Myometrial cell (primary cell): ENCODE measurements at places on chromosomes 11 and 22. TPM values are rescaled to one million over a fixed set of nuclear protein-coding genes. Genes with fewer than 3 reads are reported as not detected.

Gene ANKK1
- total RNA-seq: not detected in 2 replicates

Gene GGTLC3
- not detected in 2 replicates for total RNA-seq

Gene FXYD6
- not detected in 2 replicates for total RNA-seq

Gene PLEKHB1
- total RNA-seq: not detected in 2 replicates
